ENCODE measurements at places on chromosomes 16 and 17.
A peak's percentile ranks its signal among the peaks of the same experiment; 100 is the strongest.

DNA sequence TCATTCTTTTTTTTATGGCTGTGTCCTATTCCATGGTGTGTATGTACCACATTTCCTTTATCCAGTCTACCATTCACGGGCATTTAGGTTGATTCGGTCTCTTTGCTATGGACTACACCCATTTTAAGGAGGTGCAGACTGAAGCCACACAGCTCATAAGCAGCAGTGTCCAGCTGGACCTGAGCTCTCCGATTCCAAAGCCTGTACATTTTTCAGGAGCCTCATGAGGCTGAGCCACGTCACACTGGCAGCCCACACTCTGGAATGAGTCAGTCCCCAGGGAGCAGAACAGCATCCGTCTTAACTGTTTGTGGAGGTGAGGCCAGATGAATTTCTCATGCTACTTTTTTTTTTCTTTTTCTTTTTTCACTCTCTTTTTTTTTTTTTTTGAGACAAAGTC, 116.1 kb downstream of the C16orf95 start:
- no peak for DNase-seq

GRCh38 chr16:31354394-31355291, at the start of gene ITGAX:
ITGAX (plus strand) TSS chr16:31355176; CDS start chr16:31355255, 79 bp downstream.
- DNase-seq: peak; percentile 79

DNA sequence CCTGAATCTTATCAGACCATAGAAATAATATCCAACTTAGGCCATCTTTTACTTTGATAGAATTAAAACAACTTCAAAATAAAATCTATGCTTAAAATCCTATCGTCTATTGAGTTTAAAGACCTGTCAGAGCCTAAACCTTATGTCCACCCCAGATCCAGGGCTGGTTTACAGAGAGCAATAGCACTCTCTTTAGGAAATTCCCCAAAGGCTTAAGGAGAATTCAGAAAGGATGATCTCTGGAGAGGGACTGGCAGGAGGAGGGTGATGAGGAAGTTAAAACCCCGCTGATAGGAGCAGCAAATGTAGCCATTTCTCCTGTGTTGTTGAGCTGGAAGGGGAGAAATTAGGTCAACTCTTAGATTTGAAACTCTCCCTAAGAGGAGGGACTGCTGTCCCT, 175.3 kb downstream of the HS3ST4 start:
- no peak for DNase-seq

- DNase-seq: no peak
Observed at GRCh38 chr17:10702574-10702973, 5.2 kb downstream of the ADPRM start.

DNA sequence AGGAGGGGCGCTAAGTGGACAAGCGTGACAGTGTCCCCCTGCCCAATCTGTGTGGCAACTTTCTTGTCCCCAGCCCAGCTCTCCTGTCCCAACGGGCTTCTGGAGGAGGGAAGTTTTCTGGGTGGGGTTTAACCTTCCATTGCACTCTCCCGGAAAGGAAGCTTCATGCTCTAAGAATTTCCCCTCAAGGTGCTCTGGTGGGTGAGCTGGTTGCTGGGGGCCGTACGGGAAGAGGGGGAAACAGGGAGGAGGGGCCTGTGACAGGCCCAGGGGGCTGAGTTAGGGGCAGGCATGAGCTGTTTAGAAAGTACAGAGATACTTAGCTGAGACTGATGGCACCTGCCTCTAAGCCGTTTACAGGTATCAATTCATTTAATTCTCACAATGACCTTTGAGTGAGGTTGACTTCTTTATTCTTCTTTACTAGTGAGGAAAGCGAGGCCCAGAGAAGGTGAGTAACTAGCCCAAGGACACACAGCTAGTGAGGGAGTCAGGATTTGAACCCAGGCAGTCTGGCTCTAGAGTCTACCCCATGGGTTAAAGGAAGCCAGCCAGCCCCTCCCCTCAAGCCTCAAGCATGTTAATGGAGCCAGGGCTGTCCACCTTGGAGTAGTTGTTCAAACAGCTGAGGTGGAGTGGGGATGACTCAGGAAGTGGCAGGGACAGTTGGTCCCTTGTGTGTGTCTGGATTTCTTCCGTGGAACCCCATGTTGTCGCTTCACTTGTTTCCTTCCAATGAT, 18.9 kb downstream of the ADGRG1 start:
- no peak for DNase-seq

GRCh38 chr17:51720439-51720838, 438.1 kb downstream of the CA10 start:
- no peak for DNase-seq

DNA sequence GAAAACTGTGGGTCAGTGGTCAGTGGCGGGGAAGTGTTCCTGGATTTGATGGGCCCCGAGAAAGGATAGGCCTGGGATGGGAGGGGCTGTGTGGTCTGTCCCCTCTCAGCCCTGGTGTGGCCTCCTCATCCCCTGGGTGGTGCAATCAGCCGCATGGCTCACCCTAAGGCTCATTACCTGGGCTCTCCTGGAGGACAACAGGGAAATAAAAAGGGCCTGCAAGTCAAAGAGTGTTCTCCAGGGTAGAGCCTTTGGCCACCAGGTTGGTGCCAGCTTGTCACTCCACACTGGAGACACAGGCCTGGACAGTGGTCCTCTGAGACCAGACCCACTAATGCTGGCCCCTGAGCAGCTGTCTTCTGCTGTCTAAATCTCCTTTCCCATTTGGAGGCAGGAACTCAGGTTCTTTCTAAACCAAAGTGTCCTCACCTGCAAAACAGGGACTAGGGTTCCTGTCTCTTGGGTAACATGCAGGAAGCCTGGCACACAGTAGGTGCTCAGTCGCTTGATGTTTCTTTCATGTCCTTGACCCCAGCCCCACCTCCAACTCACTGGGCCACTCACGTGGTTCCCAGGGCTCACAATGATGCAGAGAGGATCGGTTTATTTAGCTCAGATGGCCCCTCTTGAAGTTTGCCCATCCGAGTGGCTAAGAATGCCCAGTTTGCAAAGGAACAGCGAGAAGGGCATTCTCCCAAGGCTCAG, 2.4 kb downstream of the NDRG4 start:
- DNase-seq: no peak

DNA sequence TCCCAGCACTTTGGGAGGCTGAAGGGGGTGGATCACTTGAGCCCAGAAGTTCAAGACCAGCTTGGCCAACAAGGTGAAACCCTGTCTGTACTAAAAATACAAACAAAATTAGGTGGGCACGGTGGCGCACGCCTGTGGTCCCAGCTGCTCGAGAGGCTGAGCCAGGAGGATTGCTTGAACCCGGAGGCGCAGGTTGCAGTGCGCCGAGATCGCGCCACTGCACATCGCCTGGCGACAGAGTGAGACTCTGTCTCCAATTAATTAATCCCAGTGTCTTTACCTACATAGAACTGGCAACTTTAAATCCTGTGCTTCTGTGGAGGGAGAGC, 1.5 kb upstream of the ELOB start:
- no peak for DNase-seq

- DNase-seq: no peak
Observed at GRCh38 chr17:52823155-52823554, 664.6 kb upstream of the CA10 start.

GRCh38 chr16:68470461-68471150, 22.3 kb upstream of the SMPD3 start:
- no peak for DNase-seq

DNA sequence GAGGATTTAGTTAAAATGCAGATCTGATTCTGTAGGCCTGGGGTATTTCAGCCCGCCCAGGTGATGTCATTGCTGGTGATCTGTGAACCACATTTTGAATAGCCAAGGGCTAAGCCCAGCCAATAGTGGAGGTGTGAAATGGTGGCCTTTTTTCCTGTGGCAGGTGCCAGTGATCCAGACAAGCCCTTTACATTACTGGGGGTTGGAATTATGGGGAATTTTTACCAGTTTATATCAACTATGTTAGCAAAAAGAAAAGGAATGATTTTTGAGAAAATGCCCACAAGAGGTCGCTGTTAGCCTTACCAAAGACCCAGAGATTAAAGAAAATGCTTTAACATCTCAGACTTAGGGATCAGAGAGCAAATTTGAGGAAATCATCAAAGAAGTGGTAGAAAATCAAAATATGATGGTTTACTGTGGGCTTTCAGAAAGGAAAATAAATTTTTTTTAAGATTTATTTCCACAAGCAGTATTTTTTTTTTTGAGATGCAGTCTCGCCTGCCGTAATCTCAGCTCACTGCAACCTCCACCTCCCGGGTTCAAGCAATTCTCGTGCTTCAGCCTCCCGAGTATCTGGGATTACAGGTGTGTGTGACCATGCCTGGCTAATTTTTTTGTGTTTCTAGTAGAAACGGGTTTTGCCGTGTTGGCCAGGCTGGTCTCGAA, 3.9 kb downstream of the VPS35L start:
- DNase-seq: no peak

- no peak for DNase-seq
Observed at GRCh38 chr17:14366199-14366598, 65.3 kb downstream of the HS3ST3B1 start.

- no peak for DNase-seq
Observed at GRCh38 chr17:300881-301280, 51.7 kb downstream of the RPH3AL start.

DNA sequence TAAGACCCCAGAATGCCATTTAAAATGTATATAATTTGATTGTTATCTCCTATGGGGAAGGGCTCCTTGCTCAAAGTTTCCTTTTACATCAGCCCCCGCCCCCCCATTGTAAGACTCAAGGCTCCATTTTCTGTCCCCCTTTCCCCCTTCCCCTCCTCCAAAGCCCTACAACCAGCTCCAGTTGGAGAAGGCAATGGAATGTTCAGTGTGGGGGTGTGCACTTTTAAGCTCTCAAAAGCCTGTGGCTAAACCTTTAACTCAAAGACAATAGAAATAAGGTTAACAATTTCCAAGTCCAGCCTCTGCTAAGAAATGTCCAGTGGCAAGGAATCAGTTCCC, 114.7 kb downstream of the NOG start:
- DNase-seq: no peak

GRCh38 chr17:55567240-55568214, 56.3 kb upstream of the SMIM36 start:
- no peak for DNase-seq

GRCh38 chr16:11833951-11834695, 17.2 kb downstream of the RSL1D1 start:
- DNase-seq: no peak

- no peak for DNase-seq
Observed at GRCh38 chr17:17710728-17711541, 29.7 kb downstream of the RAI1 start.

DNA sequence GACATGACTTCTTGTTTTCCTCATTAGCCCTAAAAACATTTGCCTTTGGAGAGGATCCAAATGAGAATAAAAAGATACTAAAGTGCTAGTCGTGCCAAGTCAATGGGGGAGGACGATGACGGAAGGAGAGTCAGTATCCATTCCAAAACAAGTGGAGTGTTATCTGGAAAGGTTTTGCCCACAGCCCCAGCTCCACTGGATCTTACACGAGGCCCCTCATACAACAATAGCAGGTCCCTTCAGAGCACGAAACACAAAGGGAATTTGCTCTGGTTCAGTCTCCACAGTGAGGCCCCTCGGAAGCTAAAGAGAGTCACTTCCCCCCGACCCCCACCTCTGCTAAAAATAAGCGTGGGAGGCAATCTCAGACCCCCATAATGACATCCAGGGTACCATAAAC, 496.9 kb upstream of the ZFHX3 start:
- DNase-seq: no peak

GRCh38 chr17:61806936-61807335, 56.4 kb downstream of the BRIP1 start:
- DNase-seq: no peak

DNA sequence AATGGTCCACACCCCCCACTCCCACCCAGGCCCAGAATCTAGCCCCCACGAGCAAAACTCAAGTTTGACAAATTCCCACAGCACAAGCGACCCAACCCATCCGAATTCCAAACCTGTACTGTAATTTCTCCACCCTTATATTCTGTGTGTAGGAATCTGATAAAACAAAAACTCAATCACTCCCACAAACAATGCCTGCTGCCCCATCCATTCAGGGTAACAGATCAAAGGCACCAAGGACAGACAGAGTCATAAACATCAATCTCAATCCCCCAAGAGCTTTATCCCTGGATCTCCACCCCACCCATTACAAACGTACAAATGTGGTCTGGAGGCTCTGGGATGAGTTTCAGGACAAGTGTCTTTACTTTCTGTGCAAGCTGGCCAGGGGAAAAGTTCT, 157.8 kb downstream of the AXIN2 start:
- DNase-seq: no peak

GRCh38 chr16:2053897-2054296, 6.1 kb downstream of the TSC2 start:
- DNase-seq: no peak

- DNase-seq: peak; percentile 55
Observed at GRCh38 chr17:38704606-38705522, at the start of gene MLLT6. MLLT6 (plus strand) TSS chr17:38705273; CDS start chr17:38705633, 360 bp downstream.

- no peak for DNase-seq
Observed at GRCh38 chr16:17152311-17152710, 318.4 kb downstream of the XYLT1 start.

- DNase-seq: no peak
Observed at GRCh38 chr17:73791631-73792030, 147.4 kb upstream of the SDK2 start.

DNA sequence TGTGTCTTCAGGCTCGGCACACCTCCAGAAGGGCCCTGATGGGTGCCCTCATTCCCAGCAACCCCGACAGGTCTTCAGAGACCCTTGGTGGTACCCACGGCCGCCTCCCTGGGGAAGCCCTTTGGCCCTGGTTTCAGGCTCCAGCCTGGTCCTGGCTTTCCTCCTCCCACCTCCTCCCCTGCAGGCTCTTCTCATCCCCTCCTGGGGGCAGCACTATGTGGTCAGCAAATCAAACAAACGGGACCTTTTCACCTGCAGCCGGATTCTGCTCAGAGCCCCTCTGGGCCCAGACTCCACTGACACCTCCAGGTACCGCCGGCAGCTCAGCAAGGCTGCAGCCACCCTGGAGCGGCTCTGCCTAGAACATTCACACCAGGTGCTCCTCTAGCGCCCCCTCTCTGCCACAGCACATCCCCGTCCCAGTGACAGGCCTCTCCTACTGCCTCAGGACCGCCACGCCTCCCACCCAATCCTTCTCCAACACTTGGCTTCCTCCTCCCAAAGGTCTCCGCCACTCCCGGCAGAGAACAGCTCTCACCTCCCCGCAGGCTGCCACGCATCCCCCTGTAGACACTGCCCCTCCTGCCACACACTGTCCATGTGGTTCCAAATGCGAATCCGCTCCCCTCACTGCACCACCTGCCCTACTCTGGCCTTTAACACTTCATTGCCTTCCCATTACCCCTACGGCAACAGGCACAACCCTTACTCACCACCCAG, 12.0 kb downstream of the CORO7 start:
- DNase-seq: no peak

- no peak for DNase-seq
Observed at GRCh38 chr17:67051155-67051538, 6.8 kb downstream of the CACNG1 start.

- no peak for DNase-seq
Observed at GRCh38 chr17:49567104-49567521, 8.6 kb upstream of the NXPH3 start.
